Stimulated activated CD8-positive, alpha-beta memory T cell treated with anti-CD3 and anti-CD28 coated beads, Interleukin-4, amount 100 ng/mL, for 1 hour (primary cell): ENCODE measurements at places on chromosomes 13 and 19.

GRCh38 chr13:18996627-18997051 lies 185.0 kb downstream of the TUBA3C start:
- no peak for DNase-seq

- no peak for DNase-seq
Observed at GRCh38 chr19:17332677-17333581, 1.7 kb downstream of the ANO8 start.

GRCh38 chr13:32042551-32042950 lies 11.0 kb downstream of the FRY start:
- DNase-seq: no peak

- DNase-seq: peak; percentile 88
Observed at GRCh38 chr19:20039203-20039723, at the start of gene ZNF682. ZNF682 (minus strand) TSS chr19:20039505; CDS start chr19:20039345, 160 bp downstream.

GRCh38 chr13:79735228-79735627 lies 254.3 kb downstream of the NDFIP2 start:
- no peak for DNase-seq

DNA sequence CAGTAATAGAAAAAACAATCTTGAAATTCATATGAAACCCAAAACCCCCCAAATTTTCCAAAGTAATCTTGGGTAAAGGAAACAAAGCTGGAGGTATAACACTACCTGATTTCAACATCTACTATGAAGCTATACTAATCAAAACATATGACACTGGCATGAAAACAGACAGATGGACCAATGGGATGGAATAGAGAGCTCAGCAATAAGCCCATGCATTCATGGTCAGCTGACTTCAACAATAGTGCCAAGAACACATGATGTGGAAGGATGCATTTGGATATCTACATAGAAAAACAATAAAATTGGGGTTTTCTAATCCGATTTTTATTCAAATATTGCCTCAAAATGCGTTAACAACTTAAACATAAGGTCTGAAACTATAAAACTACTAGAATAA lies 32.2 kb upstream of the ZNF766 start:
- DNase-seq: no peak

- no peak for DNase-seq
Observed at GRCh38 chr19:40954573-40954972, 36.5 kb upstream of the CYP2B6 start.

- DNase-seq: no peak
Observed at GRCh38 chr13:97136418-97136817, 85.7 kb upstream of the MBNL2 start.

DNA sequence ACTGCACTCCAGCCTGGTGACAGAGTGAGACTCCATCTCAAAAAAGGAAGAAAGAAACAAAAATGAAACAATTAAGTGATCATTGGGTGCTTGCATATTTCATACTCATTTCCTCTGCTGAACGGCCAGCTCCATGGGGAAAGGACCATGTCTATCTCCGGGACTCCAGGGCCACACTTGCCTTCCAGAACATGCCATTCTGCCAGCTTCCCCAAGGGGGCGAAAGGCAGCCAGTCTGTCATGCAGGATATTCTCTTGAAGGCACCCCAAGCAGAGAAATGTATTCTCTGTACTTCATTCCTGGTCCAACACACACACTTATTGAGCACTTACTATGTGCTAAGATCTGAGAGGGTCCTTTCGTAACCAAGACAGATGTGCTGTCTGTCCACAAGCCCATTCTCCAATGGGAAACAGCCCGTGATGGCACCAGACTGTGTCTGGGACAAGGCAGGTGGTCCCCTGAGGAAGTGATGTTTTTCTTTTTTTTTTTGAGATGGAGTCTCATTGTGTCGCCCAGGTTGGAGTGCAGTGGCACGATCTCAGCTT lies 10.2 kb upstream of the CARM1 start:
- no peak for DNase-seq

DNA sequence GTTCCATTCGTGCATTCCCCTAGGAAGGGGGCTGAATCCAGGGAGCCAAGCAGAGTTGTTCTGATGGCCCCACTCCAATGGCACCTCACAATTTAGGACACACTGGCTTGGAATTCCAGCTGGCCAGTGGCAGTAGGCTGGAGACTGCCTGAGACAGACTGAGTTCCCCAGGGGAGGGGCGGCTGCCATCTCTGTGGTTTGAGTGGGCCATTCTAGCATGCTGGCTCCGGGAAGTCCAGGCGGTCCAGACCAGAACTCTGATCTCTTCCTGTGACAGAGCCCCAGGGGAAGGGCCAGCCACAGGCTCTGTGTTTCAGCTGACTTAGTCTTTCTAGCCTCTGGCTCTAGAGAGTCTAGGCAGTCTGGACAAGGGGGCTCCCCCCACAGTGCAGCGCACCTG lies 29.5 kb upstream of the SLC7A1 start:
- no peak for DNase-seq

GRCh38 chr13:41199079-41199478 lies 4.7 kb upstream of the KBTBD7 start:
- DNase-seq: no peak

- no peak for DNase-seq
Observed at GRCh38 chr13:30725326-30726085, 9.8 kb upstream of the ALOX5AP start.

- DNase-seq: no peak
Observed at GRCh38 chr19:29079356-29080032, 133.5 kb downstream of the UQCRFS1 start.

DNA sequence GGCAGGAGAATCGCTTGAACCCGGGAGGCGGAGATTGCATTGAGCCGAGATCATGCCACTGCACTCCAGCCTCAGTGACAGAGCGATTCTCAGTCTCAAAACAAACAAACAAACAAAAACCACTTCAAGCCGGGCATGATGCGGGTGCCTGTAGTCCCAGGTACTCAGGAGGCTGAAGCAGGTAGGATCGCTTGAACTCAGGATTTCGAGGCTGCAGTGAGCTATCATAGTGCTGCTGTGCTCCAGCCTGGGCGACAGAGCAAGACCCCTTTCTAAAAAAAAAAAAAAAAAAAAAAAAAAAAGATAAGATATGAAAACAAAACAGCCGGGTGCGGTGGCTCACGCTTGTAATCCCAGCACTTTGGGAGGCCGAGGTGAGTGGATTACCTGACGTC lies 12.9 kb downstream of the PPP1R14A start:
- no peak for DNase-seq

DNA sequence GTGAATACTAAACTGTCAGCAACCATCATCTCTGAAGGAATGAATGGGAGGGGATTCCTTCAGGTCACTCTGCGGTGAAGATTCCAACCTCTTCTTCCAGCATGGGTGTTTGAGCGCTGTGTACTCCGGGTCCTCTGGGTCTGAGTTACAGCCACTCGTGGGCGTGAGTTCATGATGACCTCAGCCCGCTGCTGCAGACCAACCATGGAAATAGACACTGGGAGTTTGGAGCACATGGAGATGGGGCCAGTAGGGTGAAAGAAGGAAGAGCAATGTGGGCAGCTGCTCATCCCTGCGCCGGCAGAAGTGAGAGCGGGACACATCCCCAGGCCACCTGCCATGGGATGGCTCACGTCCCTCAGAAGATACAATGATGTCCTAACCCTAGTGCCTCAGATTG lies 16.8 kb upstream of the RAB20 start:
- DNase-seq: no peak

DNA sequence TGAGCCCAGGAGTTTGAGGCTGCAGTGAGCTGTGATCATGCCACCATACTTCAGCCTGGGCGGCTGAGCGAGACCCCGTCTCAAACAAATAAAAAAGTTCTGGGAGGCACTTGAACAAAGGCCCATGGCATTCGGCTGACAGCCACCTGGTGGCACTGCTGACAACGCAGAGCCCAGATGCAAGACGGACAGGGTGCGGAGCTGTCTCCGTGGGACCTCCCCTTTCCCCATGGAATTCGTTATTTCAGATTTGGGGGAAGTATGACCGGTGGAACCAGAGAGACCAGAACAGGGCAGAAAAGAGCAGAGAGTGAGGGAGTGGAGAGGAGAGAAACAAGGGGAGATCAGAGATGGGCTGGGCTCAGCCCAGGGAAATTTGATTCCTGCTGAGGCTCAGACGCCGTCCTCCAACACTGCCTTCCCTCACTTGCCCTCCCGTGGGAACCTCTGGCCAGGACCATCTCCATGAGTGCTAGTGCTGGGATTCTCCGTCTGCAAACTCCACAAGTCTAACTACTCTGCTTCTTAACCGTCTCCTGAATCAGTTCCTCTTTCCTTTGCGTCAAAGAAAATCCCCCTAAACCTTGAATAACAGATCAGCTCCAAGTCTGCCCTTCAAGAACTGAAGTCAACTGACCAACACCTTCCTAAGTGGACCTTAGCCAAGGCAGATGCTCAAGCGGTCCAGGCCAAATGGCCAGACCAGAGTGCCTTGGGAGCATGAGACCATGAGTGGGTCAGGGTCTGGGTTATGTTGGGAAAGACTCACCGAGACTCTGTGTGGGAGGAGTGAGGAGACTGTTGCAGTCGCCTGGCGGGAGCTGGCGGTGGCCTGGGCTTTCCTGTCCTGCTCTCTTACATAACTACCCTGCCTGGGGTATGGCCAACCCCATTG lies 11.9 kb upstream of the ATF5 start:
- no peak for DNase-seq

GRCh38 chr13:92379371-92379770 lies 847.2 kb upstream of the GPC6 start:
- DNase-seq: no peak

- no peak for DNase-seq
Observed at GRCh38 chr19:45470762-45471081, 2.9 kb downstream of the FOSB start.

- DNase-seq: peak; percentile 7
Observed at GRCh38 chr19:16283210-16284061, 41.2 kb upstream of the KLF2 start.

DNA sequence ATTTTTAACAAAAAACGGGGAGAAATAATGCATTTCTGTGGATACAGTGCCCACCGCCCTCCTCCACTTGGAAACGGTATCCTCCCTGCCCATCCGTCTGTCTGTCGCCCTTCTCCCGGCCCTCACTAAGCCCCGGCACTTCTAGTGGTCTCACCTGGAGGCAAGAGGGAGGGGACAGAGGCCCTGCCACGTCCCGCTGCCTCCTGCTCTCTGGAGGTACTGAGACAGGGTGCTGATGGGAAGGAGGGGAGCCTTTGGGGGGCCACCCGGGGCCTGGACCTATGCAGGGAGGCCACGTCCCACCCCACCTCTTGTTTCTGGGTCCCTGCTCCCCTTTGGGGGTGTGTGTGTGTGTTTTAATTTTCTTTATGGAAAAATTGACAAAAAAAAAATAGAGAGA lies 3.0 kb upstream of the HAMP start:
- no peak for DNase-seq

DNA sequence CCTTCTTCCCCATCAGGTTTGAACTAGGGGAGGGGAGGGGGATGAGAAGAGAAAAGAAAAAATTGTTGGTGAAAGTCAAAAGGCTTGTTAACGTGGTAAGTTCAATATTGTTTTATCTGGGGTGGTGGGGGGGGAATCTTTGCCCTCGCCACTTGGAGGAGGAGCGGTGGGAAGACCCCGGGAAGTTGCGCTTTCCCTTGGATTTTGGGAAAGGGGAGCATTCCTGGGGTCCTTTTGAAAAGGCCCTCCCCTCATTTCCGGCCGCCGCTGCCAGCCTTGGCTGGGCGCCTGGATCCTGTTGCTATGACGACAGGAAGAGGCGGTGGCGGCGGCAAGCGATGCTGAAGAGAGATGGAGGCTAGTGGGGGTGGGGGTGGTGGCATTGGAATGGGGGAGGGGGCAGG lies 4.6 kb upstream of the CACNG8 start:
- no peak for DNase-seq

- no peak for DNase-seq
Observed at GRCh38 chr13:87147076-87147475, 524.1 kb upstream of the SLITRK5 start.

GRCh38 chr19:40303765-40304164 lies 18.6 kb upstream of the AKT2 start:
- no peak for DNase-seq

DNA sequence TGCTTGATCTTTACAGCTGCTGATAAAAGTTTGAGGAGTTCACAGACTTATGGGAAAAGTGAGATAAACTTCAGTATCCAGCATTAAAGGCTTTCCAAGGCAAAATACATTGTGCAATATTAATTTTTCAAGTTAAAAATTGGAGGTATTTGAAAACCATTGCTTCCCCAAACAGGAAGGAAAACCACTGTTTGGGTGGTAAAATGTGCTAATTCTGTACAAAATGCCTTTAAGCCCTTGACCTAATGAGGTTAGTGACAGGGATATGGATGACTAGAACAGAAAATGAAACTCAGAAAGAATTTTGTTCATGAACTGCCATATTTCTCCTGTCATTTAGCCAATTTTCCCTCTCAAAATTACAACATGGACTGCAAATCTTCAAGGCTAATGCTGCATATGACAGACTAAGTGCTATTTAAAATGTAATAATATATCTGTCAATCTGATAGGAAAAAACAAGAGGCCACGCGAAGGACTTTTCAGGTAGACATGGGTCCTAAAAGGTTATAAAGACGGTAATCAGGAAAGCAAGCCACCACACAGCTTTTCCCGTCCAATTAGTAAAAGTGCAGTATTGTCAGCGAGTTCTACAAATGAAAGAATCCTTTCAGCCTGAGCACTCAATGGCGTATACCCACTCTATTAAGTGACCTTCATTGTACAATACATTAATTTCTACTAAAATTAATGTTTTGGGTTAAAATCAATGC lies 212.8 kb downstream of the ENOX1 start:
- no peak for DNase-seq

- no peak for DNase-seq
Observed at GRCh38 chr13:40026741-40027140, 371.3 kb downstream of the COG6 start.

DNA sequence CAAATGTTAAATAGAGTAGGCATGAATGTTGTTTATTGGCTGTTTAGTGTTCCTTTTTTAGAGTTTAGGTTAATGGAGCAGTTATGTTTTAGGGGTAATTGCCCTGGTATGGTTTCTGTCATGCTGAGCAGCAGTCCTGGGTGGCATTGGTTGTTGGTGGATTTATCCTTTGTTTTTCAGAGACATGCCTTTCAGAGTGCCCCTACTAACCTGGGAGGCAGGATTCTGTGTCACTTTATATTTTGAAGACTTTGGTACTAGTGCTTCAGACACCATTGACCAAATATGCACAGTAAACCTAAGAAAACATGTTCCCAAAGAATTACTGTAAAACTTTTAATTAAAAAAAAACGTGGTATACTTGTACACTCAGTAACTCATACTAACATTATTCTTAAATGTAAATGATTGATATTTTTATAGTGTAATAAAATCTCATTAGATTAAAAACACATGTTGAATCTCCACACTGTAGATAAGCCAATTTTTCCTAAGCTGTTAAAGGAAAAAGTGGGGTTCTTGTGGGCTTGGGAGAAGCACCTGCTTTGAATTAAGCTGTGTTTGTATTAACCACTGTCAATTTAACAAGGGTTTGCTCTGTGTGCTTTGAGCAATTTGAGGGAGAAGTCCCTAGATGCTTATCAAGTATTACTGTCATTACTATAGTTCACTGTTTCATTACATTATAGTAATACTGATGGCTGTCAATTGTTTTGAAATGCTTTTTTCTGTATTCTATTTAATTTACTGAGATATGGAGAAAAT lies 133.2 kb downstream of the LMO7 start:
- no peak for DNase-seq
